ENCODE measurements at places on chromosomes 16 and 17.

- DNase-seq = no peak
Observed at GRCh38 chr17:76405967-76406647, 21.7 kb downstream of the SPHK1 start.

DNA sequence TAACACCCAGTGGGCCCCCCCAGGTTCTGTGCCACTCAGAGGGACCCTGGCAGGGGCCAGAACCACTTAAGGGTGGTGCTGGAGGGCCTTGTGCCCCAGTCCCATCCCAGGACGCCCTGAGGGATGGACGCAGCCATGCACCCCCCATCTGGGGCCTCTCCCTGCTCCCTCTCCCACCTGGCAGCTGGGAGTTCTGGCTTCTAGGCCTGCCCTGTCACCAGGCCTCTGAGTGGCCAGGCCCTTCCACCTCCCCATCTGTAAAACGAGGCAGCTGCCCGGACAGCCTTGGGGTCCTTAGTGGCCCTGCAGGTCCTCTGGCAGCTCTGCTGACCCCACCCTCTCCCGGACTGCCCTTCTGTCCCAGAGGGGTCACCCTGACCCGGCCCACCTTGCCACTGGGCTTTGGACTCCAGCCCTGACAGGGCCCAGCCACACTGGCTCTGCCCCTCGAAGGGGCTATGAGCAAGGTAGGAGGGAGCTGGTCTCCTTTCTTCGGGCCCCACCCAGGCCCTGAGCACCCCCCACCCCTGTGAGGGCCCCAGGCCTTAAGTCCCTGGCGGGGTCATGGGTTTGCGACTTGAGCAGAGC lies 12.3 kb downstream of the PAM16 start:
- no peak for DNase-seq

DNA sequence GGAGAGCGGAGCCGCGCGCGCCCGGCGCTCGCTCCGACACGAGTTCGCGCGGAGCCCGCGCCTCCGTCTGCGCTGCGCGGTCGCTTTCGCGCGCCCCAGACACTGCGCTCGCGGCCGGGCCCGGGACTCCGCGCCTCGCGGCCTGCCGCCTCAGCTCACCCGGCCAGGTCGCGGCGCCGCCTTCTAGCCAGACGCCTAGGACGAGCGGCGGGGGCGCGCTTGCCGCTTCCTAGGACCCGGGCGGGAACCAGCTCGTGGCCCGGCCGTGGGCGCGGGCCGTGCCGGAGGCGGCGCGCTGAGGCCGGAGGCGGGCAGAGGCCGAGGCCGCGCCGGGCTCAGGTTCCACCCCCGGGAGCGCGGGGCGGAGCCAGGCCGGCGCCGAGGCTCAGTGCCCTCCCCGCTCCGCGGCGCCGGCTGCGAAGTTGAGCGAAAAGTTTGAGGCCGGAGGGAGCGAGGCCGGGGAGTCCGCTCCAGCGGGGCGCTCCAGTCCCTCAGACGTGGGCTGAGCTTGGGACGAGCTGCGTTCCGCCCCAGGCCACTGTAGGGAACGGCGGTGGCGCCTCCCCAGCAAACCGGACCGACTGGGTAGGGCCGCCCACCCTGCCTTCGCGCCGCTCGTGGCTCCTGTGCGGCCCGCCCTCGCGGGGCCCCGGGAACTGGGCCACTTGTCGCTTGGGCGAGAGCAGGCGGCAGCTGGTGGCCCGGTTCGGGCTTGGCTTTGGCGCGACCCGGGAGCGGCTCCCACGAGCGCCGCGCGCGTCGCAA lies at the start of gene SPHK1:
Gene SPHK1 (plus strand): TSS at position 388 of the 765 bp plus-strand sequence. CDS start 1,036 bp downstream, outside the sequence.
- no peak for DNase-seq

DNA sequence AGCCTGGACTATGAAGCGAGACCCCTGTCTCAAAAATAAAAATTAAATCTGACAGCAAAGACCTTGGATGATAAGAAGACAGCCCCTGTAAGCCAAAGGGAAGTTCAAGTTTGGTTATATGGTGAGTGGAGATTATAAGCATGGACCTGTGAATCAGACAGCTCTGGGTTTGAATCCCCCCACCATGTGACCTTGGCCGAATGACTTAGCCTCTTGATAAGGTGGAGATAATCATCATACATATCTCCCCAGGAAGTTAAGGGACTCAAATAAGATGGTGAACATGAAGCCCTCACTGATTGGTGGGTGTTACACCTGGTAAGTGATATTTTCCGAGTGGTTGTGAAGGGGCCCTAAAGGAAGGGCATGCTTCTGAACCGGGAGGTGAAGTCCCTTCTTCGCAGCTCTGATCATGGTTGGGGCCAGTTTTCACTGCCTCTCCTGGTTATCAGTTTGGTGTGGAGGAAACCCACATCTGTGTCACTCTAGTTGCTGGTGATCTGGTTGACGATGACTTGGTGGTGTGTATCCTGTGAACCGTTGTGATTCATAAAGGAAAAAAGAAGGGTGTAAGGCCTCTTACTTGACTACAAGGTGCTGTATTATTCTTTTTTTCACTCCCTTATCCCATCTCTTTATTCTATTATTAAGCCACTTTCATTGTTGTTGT lies 61.7 kb upstream of the CLEC18A start:
- DNase-seq = no peak

DNA sequence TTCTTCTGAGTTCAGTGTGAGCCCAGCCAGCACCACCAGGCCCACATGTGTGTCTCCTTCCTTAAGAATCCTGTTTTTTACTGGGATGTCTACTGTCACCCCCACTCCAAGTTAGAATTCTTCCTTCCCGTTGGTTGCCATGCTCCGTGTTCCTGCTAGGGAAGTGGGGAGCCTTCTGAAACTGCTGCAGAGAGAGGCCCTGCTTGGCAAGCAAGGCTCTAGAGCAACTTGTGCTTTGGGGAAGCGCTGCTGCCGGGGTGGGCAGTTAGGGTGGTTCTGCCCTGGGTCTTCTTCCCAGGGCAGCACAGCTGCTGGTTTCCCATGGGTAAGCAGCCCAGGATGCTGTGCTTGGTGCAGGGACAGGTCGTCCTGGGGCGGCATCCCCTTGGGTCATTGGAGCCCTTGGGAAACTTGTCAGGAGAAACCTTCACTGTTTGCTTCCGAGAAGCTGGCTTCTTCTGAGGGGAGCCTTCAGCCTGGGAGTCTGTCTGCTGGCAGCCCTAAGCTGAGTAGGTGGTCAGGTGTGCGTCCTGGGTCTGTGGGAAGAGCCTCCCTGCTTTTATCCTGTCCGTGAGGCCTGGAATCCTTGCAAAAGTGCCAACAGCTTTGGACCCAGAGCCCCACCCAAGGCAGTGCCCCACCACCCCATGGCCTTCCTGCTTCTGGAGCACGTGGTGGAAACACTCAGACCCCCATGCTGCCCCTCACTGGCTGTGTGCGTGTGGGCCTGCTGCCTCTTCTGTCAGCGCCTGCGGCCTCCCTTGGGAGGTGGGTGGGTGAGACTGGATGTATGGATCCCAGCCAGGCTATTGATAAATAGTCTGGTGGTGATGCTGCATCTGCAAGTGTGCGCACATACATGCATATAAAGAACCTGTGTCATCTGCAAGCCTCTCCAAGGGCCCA lies 71.8 kb downstream of the PLD6 start:
- no peak for DNase-seq

DNA sequence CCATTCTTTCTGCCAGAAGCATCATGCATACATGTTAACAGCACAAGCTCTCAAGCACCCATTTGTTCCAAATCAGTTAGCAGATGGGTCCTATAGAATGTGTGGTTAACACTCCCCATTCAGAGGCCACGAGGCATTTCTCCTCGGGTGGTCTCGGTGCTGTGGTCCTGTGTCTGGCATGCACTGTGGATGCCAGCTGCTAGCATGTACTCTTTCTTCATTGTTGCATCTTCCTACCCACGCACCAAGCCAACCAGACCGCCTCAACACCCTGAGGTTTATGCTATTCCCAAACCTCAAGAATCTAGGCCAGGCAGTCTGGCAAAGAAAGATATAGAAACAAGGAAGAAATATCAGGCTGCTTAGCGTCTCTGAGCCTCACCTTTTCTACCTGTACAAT lies 27.8 kb upstream of the MRTFB start:
- DNase-seq = no peak

DNA sequence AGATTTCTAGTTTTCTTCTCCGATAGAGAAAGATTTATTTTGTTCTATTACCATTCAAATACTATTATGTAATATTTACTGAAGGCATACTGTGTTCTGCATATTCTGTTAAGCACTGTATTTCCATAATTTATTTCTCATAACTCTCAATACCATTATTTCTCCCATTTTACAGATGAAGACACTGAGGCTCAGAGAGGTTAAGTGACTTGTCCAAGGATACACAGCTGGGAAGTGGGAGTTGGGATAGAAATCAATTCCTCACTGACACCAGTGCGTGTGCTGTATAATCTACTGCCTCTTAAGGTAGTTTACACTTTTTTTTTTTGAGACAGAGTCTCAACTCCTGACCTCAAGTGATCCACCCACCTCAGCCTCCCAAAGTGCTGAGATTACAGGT lies 7.4 kb downstream of the NLRC3 start:
- no peak for DNase-seq

DNA sequence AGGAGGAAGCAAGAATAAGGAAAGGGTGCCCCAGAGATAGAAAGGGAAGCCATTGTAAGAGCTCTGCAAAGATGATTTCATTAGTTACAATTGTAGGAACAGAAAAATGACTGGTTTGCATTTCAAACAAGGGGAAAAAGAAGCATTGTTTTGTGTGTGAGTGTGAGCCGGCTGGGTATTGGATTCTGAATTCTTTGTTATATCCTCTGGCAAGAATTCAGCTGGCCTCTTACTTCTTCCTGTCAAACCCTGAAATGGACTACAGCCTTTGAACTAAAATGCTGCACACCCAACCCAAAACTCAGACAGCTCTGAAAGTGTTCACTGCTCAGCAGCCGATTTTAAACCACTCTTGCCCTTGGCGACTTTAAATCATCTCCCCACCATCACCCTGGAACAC lies 461.3 kb downstream of the PMP22 start:
- peak; percentile 25 for DNase-seq

DNA sequence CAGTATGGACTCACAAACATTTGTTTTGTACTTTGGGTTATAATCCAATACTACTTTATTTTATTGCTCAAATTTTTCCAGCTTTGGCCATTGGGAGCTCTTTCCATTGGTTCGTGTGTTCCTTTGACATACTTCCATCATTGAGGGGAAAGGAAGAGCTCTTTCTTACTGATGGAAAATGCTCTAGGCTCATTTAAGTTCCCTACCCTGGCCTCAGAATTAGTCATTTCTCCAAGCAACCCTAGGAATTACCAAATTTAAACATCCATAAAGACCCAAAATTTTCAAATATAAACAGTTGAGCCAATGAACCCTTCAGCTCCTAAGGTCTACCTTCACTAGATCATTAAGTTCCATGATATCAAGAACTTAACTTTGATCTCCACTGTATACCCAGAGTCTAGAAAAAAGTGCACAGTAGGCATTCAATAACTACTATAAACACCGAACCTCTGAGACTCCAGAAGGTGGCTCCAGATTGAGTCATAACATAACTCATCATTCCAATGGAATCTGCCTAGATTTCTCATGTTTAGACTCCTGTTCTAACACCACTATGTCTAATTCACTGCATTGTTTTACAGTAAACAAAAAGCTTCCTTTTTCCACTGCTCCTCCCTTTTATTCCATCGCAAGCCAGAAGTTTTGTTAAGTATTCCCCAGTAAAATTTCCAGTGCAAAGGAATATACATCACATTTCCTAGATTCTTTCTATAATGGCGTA lies 39.0 kb downstream of the SMURF2 start:
- no peak for DNase-seq

GRCh38 chr16:79305074-79305473 lies 295.5 kb downstream of the MAF start:
- DNase-seq = no peak

GRCh38 chr16:49513040-49513439 lies 139.4 kb downstream of the C16orf78 start:
- DNase-seq = no peak

GRCh38 chr17:5468075-5468473 lies 708 bp downstream of the DHX33 start:
- peak; percentile 11 for DNase-seq

DNA sequence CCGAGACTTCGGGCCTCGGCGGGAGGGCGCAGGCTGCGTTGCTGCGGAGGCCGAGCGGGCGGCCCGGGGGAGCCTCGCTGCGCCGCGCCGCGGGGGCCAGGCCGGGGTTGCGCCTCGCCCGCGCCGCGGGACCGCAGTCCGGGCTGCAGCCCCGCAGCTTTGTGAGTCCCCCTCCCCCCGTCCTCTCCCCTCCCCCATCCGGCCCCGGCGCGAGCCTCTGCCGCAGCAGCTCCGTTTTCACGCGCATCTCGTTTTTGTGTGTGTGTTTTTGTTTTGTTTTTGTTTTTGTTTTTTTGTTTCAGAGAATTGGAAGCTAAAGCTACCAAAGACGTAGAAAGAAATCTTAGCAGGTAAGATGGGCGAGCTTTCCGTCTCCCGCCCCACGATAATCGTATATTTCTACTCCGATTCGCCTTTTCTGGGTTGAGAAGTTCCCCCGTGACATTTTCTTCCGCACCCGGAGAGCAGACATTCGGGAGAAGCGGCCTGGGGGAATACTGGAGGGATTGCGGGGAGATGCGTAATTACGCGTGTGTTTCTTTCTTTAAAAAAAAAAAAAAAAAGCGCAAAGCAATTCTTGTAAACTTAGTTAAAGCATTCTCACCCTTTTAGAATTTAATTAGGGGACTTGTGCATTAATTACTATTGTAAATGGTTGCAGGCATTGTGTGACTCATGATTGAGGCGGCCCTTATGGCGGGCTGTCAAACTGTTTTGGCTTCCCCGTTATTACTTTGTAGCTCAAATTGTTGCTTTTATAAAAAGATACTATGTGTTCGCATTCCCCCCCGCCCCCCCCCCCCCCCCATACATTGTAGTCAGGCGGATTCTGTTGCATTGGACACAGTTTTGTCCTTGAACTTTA lies 732 bp downstream of the TNRC6A start:
- peak; percentile 13 for DNase-seq

DNA sequence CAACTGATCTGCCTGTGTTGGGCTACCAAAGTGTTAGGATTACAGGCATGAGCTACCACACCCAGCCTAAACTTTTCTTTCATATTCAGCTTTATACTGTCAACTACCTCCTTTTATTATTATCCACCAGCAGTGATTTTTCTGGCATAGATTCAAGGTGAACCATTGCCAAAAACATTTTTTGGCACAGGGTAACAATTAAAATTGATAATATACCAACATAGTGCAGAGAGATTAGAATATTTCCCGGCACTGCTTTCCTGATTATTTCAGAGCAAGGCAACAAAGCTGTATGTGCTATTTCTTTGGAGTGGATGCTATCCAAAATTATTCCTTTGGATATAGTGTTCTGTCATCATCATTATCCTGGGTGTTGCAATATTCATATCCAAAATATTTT lies 781.6 kb upstream of the SOX9 start:
- no peak for DNase-seq

DNA sequence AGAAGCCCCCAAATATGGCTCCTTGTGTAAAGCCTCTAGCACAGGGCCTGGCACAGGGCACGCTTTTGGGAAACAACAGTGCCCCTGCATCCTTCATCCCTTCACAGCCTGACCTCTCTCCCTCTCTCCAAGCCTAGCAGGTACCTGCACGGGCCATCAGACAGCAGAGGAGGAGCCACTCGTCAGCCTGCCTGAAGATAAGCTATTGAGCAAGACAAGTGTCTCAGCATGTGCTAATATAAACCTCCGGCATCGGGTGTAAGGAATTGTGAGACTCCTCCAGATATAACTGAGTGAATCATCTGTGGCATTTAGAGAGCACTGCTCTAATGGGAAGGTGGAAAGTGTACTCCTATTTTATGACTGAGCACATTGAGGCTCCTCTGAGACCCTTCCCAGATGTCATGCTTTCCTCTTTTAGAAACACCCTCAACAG lies 38.3 kb downstream of the TBX4 start:
- DNase-seq = no peak

- DNase-seq = no peak
Observed at GRCh38 chr16:58225965-58226602, 28.2 kb upstream of the CSNK2A2 start.

All from dorsolateral prefrontal cortex (tissue), 122 donors.